ENCODE measurements at places on chromosomes 16 and 17.

DNA sequence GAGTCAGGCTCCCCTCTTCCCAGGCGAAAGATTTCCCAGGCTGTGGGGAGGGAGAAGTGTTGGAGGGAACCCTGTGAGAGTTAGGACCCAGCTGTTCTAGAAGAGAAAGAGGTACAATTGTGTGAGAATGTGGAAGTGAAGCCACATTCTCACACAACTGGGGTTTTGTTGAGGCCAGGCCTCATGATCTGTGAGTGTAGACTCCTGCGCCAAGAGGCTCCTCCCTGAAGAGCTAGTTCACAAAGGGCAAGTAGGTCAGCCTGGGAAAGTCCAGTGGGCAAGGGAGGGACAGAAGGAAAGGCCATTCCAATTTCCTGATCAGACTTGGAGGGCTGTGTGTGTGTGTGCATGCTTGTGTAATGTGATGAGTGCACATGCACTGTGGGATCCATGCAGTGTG, 15.2 kb downstream of the CD300LF start:
- DNase-seq = no peak
- no peak overlapping the region for H3K27ac ChIP-seq
- H3K36me3 ChIP-seq = no peaks in the 10 kb centered on the region
- H3K27me3 ChIP-seq = peaks cover 14% of the 10 kb centered on the region
- H3K4me3 ChIP-seq = no peak overlapping the region

DNA sequence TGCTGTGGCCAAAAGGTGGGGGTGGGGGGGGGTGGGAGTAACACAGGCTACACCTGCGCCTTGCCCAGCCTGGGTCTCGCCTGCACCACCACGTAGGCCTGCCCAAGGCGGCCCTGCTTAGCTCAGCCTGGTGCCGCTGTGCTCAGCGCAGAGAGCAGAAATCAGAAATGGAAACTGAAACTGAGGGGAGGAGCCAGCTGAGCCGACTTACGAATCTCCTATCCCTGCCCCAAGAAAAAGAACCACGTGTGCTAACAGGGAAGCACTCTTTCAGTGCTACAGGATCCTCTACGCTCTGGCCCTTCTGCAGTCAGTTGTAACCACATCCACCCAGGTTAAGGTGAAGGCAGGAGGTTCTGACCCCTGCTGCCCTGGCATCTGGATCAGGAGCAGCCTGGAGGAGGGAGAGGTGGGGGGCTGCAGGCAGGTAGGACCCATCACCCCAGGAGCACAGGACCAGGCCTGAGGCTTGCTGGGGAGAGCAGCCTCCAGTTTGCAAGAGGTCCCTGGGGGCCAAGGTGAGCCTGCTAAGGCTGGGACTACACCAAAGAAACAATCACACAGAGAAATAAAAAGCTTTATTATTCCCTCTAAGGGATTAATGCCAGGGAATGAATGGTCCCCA, at the start of gene DHX58:
Gene DHX58, minus strand, starts transcription at position 163 of the 625 bp plus-strand sequence. CDS start 822 bp downstream, outside the sequence.
- peak; percentile 55 for DNase-seq
- peak within 1 kb of the TSS; percentile 80 for H3K4me3 ChIP-seq
- H3K27me3 ChIP-seq = no peaks in the 10 kb centered on the region

DNA sequence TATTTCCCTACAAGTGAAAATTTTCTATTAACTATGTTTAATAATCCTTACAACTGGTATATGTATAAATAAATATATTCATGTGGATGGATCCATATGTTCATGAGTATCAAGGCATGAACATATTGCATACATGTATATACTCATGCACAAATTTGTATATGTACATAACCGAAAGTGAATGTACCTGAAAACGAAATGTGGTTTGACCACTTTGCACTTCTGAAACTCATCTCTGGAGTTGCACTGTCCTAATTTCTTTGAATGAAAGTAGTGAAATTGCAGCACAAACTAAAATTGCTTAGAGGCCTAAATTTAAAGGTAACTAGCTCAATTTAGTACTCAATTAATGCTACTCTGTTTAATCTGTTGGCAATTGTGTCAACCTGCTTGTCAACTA, 27.4 kb upstream of the GNAO1 start:
- no peaks in the 10 kb centered on the region for H3K4me1 ChIP-seq
- H3K36me3 ChIP-seq = no peaks in the 10 kb centered on the region
- H3K27me3 ChIP-seq = peaks cover 8% of the 10 kb centered on the region
- no peak for DNase-seq
- H3K27ac ChIP-seq = no peak overlapping the region

DNA sequence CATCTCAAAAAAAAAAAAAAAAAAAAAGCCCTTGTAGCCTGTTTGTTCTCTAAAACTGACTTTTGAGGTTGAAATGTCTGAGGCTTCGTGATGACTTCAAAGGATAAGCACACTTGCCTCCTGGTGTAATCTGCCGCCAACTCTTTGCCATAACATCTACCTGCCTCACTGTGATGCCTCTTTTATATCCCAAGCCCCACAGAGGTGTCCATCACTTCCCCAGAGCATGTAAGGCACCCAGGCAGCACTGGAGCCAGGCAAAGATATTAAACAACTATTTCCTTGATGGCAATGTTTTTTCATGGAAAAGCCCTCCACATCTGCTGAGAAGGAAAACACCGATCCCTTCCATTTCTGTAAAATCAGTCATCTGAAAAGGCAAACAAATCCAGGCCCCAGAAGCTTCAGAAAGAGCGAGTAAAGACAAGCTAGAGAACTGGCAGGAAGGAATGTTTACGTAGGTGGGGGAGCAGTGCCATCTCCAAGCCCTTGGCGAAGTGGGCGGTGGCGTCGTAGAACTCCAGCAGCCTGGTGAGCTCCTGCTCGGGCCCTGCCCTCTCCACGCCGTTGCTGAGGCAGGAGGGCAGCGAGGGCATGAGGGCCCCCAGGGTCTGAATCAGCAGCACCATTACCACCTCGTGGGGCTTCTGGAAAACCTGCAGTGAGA, 28.6 kb downstream of the COG7 start:
- H3K36me3 ChIP-seq = peaks cover 36% of the 10 kb centered on the region
- no peak overlapping the region for H3K4me3 ChIP-seq
- no peak for DNase-seq
- no peaks in the 10 kb centered on the region for H3K27me3 ChIP-seq
- H3K4me1 ChIP-seq = no peaks in the 10 kb centered on the region
- no peak overlapping the region for H3K27ac ChIP-seq

Measured in activated B cell treated with CpG ODN at 0.5 μM for 24 hours (primary cell).